ENCODE measurements at places on chromosomes 2 and 18.

- DNase-seq, result no peak
Measured at GRCh38 chr2:34419856-34420255, 820.8 kb upstream of the FAM98A start.

DNA sequence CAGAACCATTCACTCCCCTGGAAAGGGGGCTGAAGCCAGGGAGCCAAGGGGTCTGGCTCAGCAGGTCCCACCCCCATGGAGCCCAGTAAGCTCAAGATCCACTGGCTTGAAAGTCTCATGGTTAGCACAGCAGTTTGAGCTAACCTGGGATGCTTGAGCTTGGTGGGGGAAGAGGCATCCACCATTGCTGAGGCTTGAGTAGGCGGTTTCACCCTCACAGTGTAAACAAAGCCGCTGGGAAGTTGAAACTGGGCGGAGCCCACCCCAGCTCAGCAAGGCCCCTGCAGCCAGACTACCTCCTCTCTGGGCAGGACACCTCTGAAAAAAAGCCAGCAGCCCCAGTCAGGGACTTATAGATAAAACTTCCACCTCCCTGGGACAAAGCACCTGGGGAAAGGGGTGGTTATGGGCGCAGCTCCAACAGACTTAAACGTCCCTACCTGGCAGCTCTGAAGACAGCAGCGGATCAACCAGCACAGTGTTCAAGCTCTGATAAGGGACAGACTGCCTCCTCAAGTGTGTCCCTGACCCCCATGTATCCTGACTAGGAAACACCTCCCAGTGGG is 14.7 kb upstream of the TTC32 start:
- DNase-seq, result no peak

DNA sequence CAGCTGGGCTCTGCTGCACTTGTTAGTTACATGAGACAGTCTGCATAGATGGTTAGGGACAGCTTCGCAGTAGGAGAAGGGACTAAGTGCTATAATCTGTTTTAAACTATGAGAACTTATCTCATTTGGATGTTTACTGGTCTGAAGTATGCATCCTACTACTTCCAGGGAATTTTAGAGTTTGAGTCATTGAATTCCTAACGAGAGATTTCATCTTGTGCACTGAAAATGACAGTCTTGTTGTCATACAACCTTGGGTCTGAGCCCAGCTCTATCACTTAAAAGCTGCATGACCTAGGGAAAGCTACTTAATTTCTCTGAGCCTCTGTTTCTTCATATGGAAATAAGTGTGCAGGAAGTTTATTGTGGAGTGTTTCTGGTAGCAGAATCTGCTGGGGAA is 78.4 kb downstream of the TRIM43 start:
- peak; percentile 71 for DNase-seq

DNA sequence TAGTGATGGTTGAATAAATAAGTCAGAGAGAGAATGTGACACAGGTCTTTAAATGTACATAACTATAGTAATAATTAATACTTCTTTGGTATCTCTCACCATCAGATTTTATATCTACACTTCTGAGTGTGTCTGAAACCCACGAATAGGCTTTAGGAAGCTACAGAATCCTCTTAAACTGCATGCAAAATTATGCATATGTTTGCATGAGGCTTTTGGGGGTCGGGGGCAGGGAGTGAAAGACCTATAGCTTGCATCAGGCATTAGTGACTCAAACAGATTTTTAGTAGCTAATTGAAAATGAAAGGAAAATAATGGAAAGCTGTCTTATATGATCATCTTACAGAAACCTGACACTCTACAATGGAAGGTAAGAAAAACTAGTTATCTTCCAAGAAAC is 14.9 kb downstream of the LRPPRC start:
- DNase-seq, result no peak

DNA sequence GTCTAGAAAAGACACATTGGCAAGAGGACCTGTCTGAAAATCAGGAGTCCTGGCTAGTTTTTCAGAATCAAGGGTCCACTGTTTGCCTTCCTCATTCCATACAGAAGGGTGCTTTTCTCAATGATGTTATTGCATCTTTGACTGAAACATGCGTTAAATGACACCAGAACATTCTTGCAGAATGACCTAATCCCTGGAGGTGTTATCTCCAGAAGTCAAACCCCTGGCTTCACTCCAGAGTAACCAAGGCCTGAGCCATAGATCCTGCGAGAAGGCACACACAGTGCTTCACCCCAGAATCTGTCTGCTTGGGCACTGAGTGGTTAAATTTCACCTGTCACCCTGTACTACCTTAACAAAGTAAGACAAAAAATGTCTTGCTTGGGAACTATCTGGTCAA is 1055.2 kb upstream of the FANCL start:
- peak; percentile 7 for DNase-seq

DNA sequence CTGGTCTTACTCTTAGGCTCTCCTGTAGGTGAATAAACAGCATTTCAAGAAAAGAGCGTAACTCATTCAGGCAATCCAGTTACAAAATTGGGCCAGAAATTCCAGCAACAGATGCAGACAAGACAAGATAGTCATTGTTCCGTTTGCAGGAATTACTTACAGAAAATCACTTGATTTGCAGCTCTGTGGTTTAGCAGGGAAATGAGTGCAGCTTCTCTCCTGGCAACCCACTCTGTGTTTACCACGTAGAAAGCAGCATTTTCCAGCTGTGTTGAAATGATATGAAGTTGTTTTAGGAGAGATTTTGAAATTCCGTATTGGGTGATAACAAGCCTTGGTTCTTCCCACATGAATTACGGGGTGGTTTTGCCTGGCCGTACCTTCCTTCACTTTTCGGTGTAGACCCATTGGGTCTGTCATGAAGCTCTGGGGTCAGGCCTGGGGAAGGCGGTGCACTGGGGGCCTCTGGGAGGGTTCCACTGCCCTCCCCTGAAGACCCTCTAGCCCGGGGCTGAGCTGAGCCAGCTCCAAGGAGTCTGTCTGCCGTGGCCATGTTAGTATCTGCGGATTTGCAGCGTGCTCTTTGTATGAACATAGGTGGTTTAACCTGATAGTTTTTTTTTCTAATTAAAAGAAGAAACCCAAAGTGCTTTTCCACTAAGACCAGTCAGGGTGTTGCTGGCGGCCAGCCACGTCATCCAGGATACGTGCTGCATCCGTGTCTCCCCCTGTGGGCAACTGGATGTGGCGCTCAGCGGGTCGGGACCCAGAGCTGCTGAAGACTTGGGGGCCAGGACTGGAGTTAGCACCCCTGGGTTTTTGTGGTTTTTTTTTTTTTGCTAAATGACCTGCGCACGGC is 58.9 kb upstream of the KCNG2 start:
- peak; percentile 83 for DNase-seq

GRCh38 chr2:85935170-85935745 is 46.5 kb upstream of the ST3GAL5 start:
- peak; percentile 35 for DNase-seq

GRCh38 chr2:144507441-144508171 is 12.3 kb downstream of the ZEB2 start:
- no peak for DNase-seq

- no peak for DNase-seq
Measured at GRCh38 chr18:42578792-42579191, 536.7 kb downstream of the RIT2 start.

- DNase-seq, result peak; percentile 40
Measured at GRCh38 chr2:38191516-38191915, 115.6 kb upstream of the CYP1B1 start.

- DNase-seq, result peak; percentile 31
Measured at GRCh38 chr2:230794497-230794896, 70.2 kb upstream of the ITM2C start.

DNA sequence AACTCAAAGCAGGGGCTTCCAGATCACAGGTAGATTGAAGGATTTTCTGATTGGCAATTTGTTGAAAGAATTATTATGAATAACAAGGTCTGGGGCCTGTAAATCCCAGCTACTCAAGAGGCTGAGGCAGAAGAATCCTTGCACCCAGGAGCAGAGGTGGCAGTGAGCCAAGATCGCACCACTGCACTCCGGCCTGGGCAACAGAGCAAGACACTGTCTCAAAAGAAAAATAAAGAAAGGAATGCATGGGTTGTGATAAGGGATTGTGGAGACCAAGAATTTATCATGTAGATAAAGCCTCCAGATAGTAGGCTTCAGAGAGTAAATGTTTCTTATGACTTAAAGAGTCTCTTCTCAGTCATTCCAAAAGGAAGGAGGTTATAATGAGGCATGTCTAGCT is 35.8 kb upstream of the DYNAP start:
- no peak for DNase-seq

DNA sequence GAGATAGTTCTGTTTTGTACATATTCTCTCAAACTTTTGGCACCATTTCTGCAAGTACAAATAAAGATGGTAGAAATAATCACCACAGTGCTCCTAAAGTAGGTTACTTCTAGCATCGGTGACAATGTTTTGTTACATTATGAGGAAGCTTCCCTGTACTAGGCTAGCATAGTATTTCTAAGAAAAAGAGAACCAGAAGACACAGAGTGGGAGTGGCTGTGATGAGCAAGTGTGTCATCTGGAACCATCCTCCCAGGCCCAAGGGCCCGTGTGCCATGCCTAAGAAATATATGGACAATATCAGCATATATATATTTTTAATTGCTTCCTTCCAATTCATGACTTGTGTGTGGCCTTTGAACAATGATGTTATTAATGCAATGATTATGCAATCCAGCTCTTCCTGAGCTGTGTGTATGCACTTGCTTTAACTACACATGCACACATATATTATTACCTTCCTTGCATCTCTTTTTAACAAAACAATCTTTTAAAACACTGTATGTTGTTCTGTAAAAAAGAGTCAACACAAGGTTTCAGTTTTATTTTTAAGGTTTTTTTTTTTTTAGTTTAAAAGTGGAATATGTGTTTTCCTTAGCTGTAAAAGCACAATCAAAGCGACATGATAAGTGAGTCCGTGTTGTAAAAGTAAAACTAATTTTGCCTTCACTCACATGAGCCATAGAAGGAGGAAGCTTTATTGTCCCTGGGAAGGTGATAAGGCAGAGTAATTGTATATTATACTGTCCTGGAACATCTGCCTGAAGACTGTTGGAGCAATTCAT is 303.9 kb downstream of the ZNF407 start:
- no peak for DNase-seq

DNA sequence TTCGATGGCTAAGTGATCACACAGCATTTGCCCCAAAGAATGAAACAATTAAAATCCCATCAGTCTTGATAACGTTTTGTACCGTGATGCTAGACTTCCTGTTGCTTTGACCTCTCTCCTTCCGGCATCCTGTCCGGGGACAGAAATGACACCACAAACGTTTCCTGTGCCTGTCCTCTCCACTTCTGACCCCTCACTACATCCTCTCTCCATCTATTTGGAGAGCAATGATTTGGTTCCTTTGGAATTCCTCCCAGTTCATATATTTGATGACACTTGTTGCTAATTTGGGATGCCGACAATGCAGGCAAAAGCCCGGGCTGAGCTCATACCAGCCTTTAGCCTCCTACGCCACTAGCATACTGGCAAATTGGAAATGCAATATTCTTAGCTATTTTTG is 151.2 kb upstream of the CCDC68 start:
- no peak for DNase-seq

DNA sequence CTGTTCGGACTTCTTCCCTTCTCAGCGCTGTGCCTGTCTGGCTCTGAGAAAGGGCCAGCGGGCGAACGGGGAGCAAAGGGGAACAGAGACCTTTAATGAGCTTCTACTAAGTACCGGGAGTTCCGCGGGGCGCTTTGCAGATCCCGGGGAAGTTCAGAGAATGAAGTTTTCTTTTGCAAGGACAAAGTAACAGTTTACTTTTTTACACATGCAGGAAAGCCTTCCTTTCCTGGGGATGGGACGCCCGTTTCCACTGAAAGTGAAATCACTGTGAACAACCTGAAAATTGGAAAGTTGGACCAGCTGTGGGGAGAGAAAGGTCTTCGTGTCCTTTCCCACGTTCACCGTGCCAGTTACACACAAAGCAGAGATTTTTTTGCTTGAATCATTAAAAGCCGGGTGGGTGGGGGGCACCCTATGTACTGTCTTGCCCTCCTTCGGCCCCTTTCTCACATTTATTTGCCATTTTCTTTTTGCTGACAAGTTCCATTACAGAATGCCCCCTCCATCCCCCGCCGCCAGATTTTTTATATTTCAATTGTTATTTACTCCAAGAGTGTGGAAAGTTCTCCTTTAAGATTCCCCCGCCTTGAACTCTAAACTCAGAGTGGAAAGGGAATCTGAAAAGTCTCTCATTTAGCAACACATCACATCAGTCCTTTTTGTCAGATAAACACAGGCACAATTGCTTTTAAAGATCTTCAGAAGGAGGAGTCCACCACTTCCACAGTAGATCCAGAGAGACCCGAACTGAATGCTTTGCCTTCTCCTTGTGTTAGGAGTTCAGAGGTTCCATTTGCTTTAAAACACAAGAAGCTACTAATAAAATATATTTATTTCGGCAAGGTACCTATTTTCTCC is 1.1 kb upstream of the FN1 start:
- peak; percentile 48 for DNase-seq

DNA sequence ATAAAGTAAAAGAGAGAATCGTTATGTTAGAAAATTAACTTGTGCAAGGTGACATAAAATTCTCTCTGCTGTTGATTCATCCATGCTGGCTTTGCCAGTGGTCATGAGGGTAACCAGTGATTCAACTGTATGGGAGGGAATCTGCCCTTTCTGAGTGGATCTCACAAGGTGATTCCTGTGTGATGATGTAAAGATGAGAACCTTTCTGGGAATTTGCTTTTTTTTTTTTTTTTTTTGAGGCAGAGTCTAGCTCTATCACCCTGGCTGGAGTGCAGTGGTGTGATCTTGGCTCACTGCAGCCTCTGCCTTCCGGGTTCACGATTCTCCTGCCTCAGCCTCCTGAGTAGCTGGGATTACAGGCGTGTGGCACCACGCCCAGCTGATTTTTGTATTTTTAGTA is 23.3 kb downstream of the RAB31 start:
- DNase-seq, result peak; percentile 96

- DNase-seq, result no peak
Measured at GRCh38 chr2:136131961-136132824, 14.2 kb upstream of the CXCR4 start.

GRCh38 chr2:95240091-95240490 is 32.8 kb downstream of the ZNF892 start:
- no peak for DNase-seq

GRCh38 chr2:209636076-209636475 is 135.6 kb upstream of the UNC80 start:
- DNase-seq, result no peak

- DNase-seq, result no peak
Measured at GRCh38 chr2:128602038-128602698, 283.5 kb upstream of the HS6ST1 start.

GRCh38 chr2:46550686-46551404 is 71.5 kb downstream of the TMEM247 start:
- DNase-seq, result no peak

GRCh38 chr2:64989982-64990614 is 899 bp downstream of the SLC1A4 start:
- DNase-seq, result no peak

- peak; percentile 97 for DNase-seq
Measured at GRCh38 chr2:205868773-205869333, 186.6 kb downstream of the NRP2 start.

GRCh38 chr2:100013892-100014677 is 128.3 kb downstream of the AFF3 start:
- DNase-seq, result peak; percentile 95

GRCh38 chr2:240231838-240232244 is 91.4 kb upstream of the OTOS start:
- no peak for DNase-seq
